Frontal cortex (tissue), 4 donors: ENCODE measurements at places on chromosomes 7 and 10.
A peak's percentile ranks its signal among the peaks of the same experiment; 100 is the strongest.

DNA sequence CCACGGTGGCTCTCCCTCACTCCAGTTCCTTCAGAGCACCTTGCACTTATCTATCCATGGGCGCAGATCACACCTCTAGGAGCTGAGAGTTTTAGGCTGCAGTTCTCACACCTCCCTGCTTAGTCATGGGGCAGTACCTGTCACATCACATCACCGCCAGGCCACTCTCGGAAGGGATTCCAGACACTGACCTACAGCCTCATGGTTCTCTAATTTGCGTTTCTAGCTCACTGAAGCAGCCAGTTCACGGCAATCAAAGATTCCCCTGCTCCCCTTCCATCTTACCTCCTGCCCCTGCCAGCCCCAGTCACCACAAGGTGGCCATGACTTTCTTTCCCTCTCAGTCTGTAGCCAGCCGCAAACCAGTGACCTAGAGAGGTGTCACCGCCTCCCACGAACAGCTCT, 34.2 kb downstream of the ADRB1 start:
- DNase-seq: no peak

DNA sequence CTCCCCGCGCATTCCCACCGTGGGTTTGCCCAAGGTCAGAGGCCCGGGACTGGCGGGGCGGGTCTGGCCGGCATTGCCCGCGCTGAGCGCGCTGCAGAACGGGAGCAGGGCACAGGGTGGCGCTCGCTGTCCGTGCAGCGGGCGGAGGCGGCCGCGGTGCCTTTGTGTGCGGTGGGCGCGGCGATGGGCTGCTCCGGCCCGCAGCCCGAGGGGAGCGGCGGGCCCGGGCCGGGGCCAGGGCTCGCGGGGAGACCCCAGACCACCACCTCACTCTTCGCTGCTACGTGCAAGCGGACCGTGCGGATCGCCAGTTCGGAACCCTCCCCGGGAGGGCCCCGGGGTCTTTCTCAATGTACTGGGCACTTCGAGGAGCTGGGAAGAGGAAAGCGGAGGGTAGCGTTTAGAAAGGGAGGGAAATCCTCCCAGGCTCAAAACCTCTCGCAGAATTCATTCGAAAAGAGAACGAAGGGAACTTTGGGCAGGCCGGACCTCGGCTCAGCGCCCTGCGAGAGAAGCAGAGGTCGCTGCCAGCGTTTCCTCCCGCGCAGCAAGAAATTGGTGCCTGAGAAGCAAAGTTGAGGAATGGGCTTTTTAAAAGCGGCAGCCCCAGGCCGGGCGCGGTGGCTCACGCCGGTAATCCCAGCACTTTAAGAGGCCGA, 8.5 kb downstream of the SP8 start:
- no peak for DNase-seq

DNA sequence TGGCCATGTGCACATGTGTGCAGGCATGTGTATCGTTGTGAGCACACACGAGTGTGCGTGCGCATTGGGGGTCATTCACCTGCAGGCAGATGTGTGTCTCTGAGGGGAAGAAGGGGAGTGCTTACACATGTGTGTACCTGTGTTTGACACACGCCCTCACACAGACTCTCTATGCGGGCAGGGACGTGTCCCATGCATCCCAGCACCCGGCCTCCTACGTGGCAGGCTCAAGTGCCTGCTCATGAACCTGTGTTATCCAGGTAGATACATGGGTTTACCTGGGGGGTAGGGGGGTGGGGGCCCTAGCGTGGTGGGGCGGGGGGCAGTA, 18.6 kb downstream of the KCP start:
- no peak for DNase-seq

DNA sequence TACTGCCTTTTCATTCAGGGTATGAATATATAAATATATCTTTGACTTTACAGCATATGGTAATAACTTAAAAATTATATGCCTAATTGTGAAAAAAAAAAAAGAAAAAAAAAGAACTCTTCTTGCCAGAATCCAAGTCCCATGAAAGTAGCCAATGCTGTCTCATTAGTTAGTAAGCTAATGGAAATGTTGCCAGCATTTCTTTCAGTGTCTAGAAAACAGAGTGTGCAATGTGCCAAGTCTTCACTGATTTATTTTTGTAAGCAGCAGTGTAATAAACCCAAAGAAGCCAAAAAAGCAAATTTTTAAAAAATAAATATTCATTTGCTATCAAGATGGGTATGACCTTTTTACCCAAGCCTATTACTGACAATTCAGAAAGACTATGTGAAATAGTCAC, 31.1 kb upstream of the LRRN3 start:
- no peak for DNase-seq

DNA sequence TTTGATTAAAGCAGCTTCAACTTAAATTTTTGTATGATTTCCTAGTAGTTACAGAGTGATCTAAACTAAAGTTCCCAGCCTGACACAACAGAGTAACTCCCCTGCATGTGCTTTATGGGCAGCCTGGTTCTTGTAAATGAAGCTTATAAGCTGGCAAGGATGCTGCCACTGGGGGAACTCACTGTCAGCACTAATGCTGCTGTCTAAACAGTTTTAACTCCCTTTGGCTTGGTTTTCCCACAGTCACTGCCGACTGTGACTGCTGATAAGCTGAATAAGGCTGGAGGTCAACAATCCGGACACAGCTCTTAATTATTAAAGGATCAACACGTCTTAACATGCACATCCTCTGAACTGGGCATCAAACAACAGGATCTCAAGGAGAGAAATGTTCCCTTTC, 130.1 kb downstream of the OTUD1 start:
- no peak for DNase-seq

GRCh38 chr7:114678116-114678515, 243.8 kb upstream of the MDFIC start:
- no peak for DNase-seq

DNA sequence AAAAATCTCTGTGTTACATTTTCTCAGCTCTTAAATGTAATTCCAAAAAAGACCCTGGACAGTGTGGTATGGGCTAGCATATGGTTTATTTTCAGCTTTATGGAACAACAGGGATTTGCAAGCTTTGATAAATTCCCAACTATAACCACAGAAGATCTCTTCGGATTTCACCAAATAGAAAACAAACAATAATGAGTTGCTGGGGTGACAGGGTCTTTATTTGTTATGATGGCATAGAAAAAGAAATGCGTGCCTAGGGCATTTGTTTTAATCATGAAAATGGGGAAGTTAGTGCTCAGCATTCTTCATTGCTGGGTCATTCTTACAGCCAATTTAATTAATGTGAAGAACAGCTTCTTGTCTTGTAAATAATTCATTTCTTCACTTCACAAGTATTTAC, 139.0 kb downstream of the LRRN3 start:
- no peak for DNase-seq

GRCh38 chr10:132888898-132889490, 53.4 kb downstream of the CFAP46 start:
- DNase-seq: no peak

- DNase-seq: no peak
These were observed 28.4 kb downstream of the ITGB1 start for GRCh38 chr10:32929634-32930033.

- no peak for DNase-seq
These were observed 260.4 kb upstream of the LYZL1 start for GRCh38 chr10:29028486-29028885.

GRCh38 chr10:116710076-116710475, 32.3 kb downstream of the HSPA12A start:
- no peak for DNase-seq

GRCh38 chr7:79182283-79182682, 271.2 kb downstream of the MAGI2 start:
- DNase-seq: no peak

DNA sequence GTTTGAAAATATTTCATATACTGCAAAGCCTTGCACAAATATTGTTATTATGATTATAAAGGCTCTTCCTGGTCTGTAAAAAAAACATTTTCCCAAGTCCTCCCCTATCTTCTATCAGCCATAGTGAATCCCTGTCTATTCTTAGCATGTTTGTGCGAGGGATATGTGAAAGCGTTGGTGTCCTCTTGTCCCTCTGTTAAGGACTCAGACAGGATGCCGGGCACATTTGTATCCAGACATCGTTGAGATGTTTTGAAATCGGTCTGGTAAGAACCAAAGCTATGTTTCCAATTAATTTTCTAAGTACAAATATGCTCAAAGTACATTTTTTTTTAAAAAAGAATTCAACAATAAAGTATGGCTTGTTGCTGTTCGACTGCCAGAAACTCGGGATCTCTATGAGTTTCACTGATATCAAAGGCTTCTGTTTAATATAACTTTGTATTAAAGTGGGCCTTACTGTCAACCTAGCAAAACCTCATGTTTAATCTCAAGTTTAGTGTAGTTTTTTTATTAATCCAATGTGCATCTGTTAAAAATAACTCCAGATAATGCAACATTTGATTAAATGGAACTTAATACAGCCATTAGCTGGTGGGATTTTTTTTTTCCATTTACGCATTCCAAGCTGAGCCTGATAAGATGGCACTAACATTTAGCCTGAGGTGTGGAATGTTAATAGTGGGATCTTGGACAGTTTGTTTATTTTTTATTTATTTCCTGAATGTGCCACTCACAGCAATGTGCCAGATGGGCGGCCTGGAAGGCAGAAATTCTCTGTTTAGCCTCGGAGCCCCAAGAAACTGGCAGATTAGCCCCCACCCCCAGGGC, 754.3 kb downstream of the LRMDA start:
- no peak for DNase-seq

GRCh38 chr10:92413519-92413918, 122.6 kb downstream of the MARCHF5 start:
- DNase-seq: no peak

GRCh38 chr7:127803626-127804025, 151.6 kb downstream of the SND1 start:
- no peak for DNase-seq

- no peak for DNase-seq
These were observed 410.0 kb upstream of the SEMA3D start for GRCh38 chr7:85596827-85597226.

DNA sequence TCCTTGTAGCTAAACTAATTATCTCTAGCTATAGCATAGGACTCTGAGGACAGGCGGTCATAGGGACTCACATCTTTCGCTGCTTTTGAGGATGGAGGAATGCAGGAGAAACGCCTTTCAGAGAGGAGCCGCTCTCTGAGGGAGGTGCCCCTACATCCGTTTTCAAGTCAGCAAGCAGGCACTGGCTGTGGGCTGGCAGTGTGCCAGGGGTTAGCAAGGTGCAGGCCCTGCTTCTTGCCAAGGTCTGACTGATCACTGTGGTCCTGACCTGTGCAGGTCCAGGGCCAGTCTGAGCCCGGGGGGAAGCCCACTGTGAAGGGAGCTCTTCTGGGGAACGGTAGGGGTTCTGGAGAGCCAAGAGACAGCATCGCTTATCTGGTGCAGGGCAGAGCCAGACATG, 89.4 kb downstream of the SH3PXD2A start:
- DNase-seq: no peak

DNA sequence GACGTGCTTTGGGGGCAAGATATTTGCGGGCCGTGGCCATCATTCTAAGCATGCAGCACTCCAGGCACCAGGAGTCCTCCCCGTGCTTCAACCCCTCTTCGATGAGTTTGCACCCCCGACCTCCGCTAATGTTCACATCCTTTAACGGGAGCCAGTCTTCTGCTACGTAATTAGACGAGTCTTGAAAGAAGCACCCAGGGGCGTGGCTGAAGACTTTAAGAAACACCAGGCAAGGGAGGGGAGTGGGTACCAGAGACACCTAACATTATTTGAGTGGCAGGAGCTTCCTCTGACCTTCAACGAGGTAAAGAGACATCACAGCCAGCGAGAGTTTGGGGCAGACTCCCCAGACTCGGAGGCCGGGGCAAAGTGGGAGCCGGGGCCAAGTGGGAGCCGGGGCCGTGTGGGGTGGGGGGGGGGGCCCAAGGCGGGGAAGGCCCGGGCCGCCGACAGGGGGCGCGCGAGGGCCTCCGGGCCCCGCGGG, 31.1 kb upstream of the TOMM7 start:
- DNase-seq: no peak

- no peak for DNase-seq
These were observed 114.1 kb upstream of the MACROH2A2 start for GRCh38 chr10:69938541-69938991.

- DNase-seq: peak; percentile 29
These were observed 3.6 kb downstream of the SFXN4 start for GRCh38 chr10:119161680-119162451.

- no peak for DNase-seq
These were observed 317.3 kb downstream of the PRPF18 start for GRCh38 chr10:13904064-13904463.

GRCh38 chr10:95716466-95716865, 22.7 kb upstream of the TCTN3 start:
- no peak for DNase-seq

DNA sequence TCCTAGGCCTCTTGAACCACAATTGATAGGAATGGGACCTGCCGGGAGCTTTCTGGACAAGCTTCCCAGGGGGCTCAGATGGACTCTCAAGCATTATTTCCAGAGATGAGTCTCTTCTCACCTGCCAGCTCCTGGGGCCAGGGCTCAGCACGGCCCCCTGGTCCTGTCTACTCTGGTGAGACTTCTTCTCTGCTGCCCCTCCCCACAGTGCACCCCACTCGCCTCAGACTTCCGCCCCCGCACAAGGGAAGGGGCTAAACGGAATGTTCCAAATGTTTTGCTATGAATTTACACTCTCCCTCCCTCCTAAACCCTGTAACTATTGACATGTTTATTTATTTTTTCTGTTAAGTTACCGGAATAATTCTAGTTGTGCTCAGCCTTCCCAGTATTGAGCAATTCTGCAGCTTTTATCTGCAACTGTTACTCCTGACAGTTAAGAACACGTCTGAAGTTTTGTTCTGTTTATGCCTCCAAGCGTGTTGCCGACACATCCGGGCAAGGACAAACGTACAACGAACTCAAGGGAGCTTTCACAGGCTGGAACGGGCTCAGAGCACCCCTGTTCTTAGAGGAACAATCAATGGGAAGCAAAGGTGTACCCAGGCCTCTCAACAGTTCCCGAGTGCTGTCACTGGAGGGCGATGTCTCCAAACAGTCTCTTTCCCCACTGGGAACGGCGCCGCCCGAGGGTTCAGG, 55.2 kb downstream of the FHIP2A start:
- peak; percentile 14 for DNase-seq
